Spinal cord (tissue), 10 donors: ENCODE measurements at places on chromosomes 7 and 10. TPM values are rescaled to one million over a fixed set of nuclear protein-coding genes. Genes with fewer than 3 reads are reported as not detected.

The FAM237B gene
- total RNA-seq, result not detected

DNA sequence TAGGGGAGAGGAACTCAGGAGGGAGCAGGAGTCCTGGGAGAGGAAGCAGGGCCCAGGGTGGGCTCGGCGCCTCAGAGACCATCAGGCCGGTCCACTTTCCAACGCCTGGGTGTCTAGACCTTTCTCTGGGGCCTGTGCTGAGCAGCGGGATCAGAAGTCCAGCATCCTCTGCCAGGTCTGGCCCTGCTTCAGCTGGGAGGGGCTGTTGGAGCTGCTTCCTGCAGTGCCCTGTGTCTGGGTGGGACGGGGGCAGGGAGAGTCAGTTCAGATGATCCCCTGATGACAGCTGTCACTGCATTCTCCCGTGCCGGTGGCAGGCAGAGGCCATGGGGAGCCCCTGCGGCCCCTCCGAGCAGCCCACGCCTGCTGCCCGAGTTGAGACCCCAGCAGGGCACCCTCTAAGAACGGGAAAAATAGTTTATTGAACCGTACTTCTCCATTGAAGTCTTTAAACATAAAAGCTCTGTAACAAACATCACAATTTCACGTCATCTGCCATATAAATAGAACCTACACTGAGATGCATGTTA lies 23.3 kb downstream of the AP5Z1 start:
- DNase-seq, result no peak
- no peak overlapping the region for H3K4me3 ChIP-seq
- no peaks in the 10 kb centered on the region for H3K27me3 ChIP-seq
- no peak overlapping the region for H3K27ac ChIP-seq
- H3K36me3 ChIP-seq, result peaks cover 61% of the 10 kb centered on the region
- peaks cover 9% of the 10 kb centered on the region for H3K4me1 ChIP-seq

DNA sequence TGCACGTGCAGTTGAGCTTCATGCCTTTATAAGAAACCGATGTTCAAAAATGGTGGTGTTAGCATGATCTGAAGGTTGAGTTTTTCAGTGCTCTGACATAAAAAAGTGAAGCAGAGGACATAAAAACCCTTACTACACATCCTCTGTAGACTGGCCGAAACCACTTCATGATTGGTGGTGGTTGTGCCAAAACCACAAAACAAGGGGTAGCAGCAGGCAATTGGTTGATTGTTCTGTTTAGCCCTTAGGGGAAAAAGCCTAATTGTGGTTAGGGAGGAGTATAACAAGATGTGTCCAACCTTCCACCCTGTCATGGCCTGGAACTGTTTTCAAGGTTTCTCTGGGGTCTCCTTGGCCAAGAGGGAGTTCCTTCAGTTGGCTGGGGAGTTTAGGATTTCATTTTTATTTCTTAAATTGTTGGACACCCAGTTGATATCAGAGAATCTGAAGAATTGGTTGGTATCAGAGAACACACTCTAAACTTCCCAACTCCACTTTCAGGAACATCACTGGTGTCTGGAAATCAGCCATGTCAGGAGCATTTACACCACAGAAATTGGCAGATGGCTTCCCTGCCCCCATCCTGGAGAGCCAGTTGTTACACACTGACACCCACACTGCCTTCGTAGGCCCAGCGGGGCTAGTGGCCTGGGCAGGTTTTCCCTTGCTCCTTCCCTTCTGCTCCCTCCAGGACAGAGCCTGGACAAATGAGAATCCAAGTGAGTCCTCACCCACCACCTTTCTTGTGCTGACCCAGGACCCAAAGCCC lies 18.8 kb downstream of the MRPS24 start:
- DNase-seq, result no peak
- no peaks in the 10 kb centered on the region for H3K36me3 ChIP-seq
- H3K27ac ChIP-seq, result no peak overlapping the region
- H3K4me3 ChIP-seq, result no peak overlapping the region

DNA sequence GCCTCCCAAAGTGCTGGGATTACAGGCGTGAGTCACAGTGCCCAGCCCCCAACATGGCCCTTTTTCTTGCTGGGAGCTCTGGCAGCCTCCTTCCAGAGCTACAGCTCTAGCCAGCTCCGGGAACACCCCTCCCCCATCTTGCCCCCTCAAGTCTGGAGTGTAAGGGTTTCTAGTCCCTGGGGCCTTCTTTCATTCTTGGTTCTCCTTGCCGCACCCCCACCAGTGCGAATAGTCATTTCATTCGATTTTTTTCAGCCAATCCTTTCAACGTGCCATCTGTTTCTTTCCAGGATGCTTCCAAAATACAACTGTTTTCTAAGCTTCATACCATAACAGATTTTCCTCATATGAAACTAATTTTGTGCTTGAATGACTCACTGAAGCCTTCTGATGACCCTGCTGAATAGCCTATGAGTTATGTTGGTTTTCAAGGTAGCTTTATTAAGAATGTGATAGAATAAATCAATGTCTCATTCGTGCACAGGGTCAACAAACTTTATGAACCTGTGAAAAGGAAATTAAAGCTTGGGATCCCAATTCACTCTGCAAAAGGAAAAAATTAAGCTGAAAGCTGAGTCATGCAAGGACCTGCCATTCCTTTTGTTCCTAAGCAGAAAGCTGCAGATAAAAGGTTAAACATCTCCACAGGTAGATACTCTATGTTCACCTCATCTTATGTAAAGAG lies 38.6 kb downstream of the CDC14C start:
- H3K4me1 ChIP-seq, result no peaks in the 10 kb centered on the region
- no peak for DNase-seq
- H3K27ac ChIP-seq, result no peak overlapping the region
- no peaks in the 10 kb centered on the region for H3K27me3 ChIP-seq

- peaks cover 10% of the 10 kb centered on the region for H3K36me3 ChIP-seq
- H3K27ac ChIP-seq, result peak overlapping the region; percentile 26
- DNase-seq, result no peak
- H3K27me3 ChIP-seq, result no peaks in the 10 kb centered on the region
- H3K4me3 ChIP-seq, result no peak overlapping the region
- peaks cover 33% of the 10 kb centered on the region for H3K4me1 ChIP-seq
These were observed 92.7 kb upstream of the SAMD8 start for GRCh38 chr10:75018686-75019307.

- H3K36me3 ChIP-seq, result peaks cover 4% of the 10 kb centered on the region
- no peaks in the 10 kb centered on the region for H3K4me1 ChIP-seq
- no peaks in the 10 kb centered on the region for H3K27me3 ChIP-seq
- H3K4me3 ChIP-seq, result no peak overlapping the region
- H3K27ac ChIP-seq, result no peak overlapping the region
These were observed 160.2 kb downstream of the SRPK2 start for GRCh38 chr7:105228555-105228954.

DNA sequence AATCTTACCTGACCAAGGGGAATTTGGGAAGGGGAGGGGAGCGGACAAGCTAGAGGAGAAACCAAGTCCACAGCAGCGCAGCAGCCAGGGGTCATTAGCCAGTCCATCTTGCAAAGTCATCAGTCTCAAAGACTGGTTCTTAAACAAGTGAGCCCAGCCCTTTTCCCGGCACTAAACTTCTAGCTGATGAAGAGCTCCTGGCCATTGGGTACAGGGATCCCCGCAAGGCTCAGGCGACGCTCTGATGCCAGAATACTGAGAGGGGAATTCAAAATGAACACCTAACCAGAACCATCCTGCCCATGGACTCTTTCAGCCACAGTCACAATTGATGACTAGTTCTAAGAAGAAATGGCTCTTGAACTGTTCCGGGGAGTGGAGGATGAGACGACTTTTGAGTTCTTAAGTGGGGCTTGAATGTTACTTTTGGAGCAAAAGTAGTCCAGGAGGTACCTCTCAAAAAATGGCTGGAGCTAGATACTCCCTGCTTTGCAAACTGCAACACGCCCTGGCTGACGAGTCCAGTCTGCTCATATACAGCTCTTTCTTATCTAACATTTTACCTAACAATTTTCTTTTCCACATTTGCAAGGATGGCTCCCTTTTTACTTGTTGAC lies 2.5 kb upstream of the TWIST1 start:
- peak; percentile 30 for DNase-seq
- no peak overlapping the region for H3K4me3 ChIP-seq
- H3K27me3 ChIP-seq, result peaks cover 73% of the 10 kb centered on the region
- H3K27ac ChIP-seq, result no peak overlapping the region
- H3K4me1 ChIP-seq, result peaks cover 26% of the 10 kb centered on the region
